ENCODE measurements at places on chromosomes 11 and 22.

DNA sequence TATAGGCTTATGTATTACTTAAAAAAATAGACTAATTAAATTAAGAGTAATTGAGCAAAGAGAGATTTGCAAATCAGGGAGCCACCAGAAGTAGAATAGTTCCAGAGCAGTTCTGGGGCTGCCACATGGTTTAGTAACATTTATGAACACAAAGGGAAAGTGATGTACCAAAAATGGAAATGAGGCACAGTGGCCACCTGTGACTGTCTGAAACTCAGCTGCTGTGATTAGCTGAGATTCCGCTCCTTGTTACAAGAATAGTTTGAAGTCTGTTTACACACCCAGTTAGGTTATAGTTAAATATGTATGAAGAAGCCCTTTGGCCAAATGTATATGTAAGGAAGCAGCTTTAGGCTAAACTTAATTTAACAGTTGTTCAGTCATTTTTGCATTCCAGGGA, 901.5 kb upstream of the CHORDC1 start:
- DNase-seq: no peak

GRCh38 chr22:44382116-44383038, 69.6 kb upstream of the SHISAL1 start:
- DNase-seq: no peak

GRCh38 chr11:76799066-76799804, 16.1 kb downstream of the TSKU start:
- DNase-seq: no peak

GRCh38 chr11:67116758-67117105, 2.3 kb upstream of the KDM2A start:
- DNase-seq: no peak
